ENCODE measurements at places on chromosomes 3 and 15.

GRCh38 chr3:57892423-57892822 lies 115.8 kb upstream of the FLNB start:
- no peak for DNase-seq

DNA sequence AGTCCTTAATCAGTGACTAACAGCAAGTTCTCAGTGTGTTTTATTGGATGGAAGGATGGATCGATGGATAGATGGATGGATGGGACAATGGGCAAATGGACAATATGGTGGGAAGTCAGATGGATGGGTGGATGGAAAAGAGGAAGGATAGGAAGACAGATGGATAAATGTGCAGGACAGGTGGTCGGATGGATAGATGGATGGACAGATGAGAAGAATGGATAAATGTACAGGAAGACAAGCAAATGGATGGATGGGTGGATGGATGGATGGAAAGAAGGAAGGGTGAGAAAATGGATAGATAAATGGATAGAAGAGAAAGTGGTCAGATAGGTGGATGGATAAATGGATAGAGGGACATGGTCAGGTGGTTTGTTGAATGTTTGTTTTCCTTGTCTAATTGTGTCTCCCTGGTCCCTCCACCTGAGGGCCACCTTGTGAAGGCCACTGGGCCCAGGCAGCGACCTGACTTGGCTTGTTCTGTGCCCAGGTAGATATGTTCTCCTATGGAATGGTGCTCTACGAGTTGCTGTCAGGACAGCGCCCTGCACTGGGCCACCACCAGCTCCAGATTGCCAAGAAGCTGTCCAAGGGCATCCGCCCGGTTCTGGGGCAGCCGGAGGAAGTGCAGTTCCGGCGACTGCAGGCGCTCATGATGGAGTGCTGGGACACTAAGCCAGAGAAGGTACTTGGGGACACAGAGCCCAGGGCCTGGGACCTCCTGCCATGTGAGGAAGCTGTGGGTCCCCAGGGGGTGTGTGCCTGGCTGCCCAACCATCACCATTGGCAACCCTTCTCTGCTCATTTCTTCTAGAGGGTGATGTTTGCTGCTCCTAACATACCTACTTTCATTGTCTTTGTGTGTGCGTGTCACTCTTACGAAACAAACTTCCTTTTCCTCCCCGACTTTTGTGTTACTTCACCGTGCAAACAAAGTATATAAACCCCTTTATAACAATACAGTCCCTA lies 137.5 kb downstream of the LRRK1 start:
- no peak for DNase-seq

DNA sequence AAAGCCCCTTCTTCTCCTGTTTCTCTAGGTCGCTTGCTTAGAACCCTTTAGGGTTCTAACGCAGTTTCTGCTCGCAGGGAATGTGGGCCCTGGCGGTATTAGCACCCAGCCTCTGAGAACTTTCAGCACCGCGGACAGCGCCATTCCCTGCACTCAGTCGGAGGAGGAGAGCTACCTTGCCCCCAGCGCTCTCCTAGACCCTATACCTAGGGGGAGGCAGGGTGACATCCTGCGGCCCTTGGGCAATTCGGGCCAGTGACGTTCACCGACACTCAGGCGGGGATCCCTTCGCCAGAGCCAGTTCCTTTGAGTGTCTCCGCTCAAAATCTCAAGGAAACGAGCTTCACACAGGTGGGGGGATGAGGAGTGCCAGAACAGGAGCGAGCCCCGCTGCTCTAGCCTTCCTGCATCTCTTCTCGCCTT lies 1.3 kb downstream of the SLC7A14 start:
- DNase-seq: peak; percentile 11

DNA sequence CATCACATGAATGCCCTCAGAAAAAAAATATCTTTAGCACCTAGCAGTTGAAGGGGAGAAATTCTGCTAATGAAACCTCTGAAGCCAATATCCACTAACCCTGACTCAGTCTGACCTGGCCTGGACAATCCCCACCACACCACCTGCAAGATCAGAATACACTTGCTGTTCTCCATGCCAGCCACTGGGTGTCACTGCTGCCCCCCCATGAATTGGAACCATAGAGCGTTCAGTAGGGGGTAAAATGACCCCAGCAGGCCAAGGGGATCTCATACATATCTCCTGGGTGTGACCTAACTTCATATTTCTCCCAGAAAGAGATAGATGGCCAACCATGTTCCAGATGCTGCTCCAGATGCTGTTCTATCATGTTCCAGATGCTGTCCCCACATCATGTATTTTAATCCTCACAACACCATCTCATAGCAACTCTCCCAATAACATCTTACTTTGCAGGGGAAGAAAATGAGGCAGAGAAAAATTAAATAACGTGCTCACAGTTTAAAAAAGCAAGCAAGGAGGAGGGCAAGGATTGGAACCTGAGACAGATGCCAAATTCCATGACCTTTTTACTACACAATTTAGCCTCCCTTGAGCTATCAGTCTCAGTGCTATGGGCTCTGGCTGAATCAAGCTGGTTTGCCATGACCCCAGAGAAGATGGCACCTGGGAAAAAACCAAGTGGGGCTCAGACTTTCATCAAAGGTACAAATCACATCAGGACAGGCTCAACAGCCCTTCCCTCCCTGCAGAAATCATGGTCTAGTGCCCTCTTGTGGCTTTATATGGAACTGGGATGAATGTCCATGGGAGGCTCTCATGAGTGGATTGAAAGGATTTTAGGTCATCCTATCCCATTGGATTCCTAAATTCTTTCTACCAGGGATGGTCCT lies 12.4 kb downstream of the NTRK3 start:
- no peak for DNase-seq

GRCh38 chr3:42394579-42395288 lies 15.7 kb downstream of the LYZL4 start:
- DNase-seq: no peak
